ENCODE measurements at places on chromosomes 12 and 14.

GRCh38 chr12:47967461-47968321 is 4.3 kb downstream of the TMEM106C start:
- DNase-seq, result no peak

- DNase-seq, result no peak
These were observed 73.2 kb downstream of the IPO8 start for GRCh38 chr12:30622509-30622908.

DNA sequence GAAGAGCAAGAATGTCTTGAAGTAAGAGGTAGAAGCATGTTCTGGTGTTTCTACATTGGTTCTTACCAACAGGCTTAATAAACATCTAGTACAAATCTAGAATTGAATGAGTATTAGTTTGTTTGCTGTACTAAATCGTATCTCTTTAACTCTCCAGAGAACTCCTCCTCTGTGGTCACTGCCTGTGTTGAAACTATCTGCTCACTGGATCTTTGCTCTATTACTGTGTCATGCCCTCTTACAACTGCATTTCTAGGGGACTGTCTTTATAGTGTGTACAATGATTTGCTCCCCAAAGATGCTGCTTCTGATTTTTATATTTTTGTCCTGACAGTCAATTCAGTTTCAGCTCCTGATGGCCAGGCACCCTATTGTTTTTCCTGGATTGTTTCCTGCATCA is 50.1 kb upstream of the E2F7 start:
- DNase-seq, result no peak

DNA sequence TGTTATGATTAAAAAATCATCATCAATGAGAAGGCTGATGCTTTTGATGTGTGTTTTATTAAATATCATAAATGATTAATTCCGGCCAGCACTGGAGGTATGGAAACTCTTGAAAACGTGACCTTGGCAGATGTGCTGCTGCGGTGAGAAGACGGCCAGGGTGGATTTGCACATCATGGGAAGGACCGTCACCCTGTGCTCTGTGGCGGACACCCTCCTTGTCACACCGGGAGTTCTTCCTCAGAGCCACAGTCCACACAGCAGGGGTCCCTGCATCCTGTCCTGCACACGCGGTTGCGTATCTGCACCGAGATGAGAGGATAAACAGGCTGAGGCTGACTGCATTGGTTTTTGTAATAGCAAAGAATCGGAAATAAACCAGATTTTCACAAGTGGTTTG is 33.5 kb downstream of the FZD10 start:
- no peak for DNase-seq

- DNase-seq, result no peak
These were observed 75.8 kb downstream of the DIO2 start for GRCh38 chr14:80135305-80136088.

GRCh38 chr12:39429809-39430208 is 13.1 kb downstream of the KIF21A start:
- DNase-seq, result no peak

DNA sequence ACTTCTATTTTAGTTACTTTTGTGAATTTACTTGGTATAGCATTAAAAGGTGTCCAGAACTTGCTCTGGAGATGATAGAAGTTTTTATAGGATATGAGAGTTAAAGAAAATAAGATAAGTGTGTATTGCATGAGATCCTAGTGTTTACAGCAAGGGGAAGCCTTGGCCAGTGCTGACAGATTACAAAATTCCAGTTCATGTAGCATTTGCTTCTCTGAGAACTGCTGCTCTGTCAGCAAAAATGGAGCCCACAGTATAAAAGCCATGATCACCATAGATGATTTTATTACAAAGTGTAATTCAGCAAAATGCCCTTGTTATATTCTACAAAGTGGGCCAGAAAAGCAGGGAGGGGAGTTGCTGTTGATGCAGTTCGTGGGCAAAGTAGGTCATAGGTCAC is 40.0 kb upstream of the ATF1 start:
- no peak for DNase-seq

GRCh38 chr14:29895591-29896083 is 32.0 kb downstream of the PRKD1 start:
- no peak for DNase-seq

DNA sequence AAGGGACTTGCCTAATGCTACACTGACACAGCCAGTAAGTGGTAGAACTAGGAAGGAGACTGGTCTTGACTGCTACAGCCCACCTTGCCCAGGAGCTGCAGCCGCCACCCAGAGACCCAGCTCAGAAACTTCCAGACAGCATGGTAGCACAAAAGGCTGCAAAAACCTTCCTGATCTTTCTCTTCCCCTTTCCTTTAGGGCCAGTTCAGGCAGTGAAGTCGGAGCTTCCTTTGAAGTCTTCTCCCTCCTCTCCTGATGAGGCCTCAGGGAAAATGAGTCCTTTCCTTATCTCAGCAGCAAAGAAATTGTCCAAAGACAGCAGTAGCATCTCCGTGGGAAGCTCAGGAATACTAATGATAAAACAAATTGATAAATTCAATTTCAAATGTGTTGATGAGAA is 21.0 kb upstream of the CHST11 start:
- DNase-seq, result no peak

GRCh38 chr12:75816897-75817296 is 214.7 kb downstream of the PHLDA1 start:
- no peak for DNase-seq

DNA sequence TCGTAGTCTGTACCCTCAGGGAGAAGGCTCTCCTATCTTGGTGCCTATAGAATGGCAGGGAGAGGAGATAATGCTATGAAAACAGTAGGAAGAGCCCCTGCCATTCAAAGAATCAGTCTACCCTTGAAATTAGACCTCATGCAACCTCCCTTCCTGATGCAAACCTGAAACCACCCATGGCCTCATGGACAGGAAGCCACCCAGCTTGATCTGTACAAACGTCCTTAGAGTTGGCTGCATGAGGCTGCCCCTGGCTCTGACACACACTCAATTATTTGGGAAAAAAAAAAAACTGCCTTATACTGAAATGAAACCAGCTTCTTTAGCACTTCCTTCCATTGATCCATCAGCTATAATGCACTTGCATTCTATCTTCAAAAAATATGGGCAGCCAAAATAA is 116.6 kb upstream of the BCL2L14 start:
- DNase-seq, result no peak

DNA sequence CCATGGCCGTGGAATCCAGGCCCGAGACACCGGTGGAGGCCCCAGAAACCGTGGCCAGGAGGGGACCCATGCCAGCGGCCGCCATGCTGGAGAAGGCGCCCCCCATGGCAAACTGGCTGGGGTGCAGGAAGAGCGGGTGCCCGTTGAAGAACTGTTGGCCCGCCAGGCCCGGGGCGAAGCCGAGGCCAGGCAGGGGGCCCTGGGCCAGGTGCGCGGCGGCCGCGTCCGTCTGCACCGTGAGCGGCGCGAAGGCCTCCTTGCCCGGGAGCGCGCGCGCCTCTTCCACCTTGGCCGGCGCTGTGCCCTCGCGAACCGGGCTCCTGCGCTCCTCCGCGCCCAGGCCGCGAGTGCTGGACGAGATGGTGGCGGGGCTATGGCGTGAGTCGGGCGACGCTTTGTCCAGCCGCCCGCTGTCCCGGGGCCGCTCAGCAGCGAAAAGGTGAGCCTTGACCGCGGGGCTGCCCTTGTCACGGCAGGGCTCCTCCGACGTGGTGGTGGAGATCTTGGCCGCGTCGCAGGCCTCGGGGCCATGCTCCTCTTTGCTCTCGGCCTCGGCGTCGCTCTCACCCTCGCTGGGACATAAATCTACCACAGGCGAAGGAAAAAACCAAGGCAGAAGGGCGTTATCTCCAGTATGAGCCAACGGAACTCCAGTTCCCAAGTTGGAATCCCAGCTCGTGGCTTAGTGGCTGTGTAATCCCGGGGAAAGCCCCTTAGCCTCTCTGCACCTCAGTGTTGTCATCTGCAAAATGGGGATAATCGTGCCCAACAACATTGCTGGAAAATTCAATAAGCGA is 9.5 kb downstream of the TBX3 start:
- no peak for DNase-seq

- no peak for DNase-seq
These were observed at the start of gene LRFN5 for GRCh38 chr14:41606532-41607303. Gene LRFN5 (plus strand): TSS chr14:41606876.

DNA sequence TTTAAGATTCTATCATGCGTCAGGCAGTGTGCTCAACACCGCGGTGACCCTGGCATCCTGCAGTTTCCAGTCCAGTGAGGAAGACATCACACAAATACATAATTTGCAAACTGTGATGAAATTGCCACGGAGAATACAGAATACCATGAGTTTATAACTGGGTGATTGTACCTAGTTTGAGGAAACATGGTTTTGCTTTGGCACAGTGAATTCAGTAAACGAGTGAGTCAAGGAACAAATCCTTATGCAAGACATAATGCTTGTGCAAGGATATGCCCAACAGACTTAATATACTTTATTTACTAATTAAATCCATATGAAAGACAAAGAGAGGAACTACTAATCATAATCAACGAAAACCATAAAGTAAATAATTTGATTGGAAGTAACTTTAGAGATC is 311.8 kb upstream of the TMTC1 start:
- no peak for DNase-seq
